ENCODE measurements at places on chromosomes 3 and 15. TPM values are rescaled to one million over a fixed set of nuclear protein-coding genes. Genes with fewer than 3 reads are reported as not detected.
A peak's percentile ranks its signal among the peaks of the same experiment; 100 is the strongest.

- DNase-seq, result peak; percentile 84
Measured at GRCh38 chr15:98647026-98647773, 1.1 kb upstream of the IGF1R start.

GRCh38 chr15:32670623-32671022, 29.1 kb downstream of the SCG5 start:
- DNase-seq, result no peak

- DNase-seq, result no peak
Measured at GRCh38 chr15:98609144-98609852, 39.0 kb upstream of the IGF1R start.

GRCh38 chr3:64551697-64552096, 136.1 kb downstream of the ADAMTS9 start:
- DNase-seq, result no peak

DNA sequence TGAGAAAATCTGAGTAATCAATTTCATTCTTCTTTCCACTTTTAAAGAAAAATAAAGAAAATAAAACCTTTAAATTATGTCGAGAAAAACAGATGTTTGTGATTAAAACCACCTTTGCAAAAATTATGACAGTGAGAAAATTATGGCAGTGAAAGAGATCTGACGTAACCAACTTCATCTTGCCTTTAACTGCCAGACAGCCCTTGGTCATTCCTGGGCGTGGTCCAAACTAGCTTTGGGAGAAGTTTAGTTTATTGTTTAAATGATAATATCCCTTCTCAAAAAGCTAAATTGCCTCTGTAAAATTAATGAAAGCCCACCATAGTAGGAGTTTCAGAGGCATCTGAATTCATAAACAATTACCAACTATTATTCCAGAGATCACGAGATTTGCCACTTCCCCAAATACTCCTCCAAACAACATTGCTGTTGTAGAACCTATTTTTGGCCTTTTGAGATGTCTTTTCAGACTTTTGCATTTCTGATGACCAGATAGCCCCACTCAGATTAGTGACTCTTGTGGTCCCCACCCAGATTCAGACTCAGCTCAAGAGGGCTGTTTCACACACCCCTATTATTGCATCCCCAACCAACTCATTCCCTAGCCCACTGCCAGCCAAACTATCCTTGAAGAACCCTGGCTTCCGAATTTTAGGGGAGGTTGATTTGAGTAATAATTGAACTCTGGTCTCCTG, 664.4 kb upstream of the CBLB start:
- DNase-seq, result no peak

The TMOD2 gene
- 14.7 TPM for total RNA-seq

The B3GALNT1 gene
- total RNA-seq, result 10.4 TPM

The HRG gene
- not detected for total RNA-seq

Data from activated naive CD8-positive, alpha-beta T cell treated with anti-CD3 and anti-CD28 coated beads, Interleukin-2, amount 10 ng/mL, durations not matched to agents 7 days and 5 days (primary cell).